ENCODE measurements at places on chromosomes 3 and 15.

- DNase-seq: no peak
These were observed 20.3 kb upstream of the NOX5 start for GRCh38 chr15:68994149-68994548.

DNA sequence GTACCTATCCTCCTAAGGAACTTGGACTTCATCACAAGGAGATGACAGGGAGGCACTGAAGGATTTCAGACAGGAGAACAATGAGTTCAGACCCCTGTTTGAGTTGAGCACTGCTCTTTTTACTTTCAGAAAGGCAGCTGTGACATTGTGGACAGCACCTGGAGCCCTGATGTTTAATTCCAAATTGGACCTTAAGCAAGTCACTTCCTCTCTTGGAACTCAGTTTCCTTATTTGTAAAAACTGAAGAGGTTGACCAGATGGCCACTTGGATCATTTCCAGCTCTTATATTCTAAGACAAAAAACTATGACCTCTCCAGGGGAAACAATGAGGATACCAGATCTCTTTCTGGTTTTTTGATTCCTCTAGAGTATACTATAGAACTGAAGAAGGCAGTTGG, 34.1 kb upstream of the SMAD3 start:
- DNase-seq: no peak

GRCh38 chr15:87848012-87848411, 408.5 kb downstream of the NTRK3 start:
- DNase-seq: no peak

GRCh38 chr15:62469874-62470688, 305.0 kb upstream of the C2CD4B start:
- DNase-seq: no peak

DNA sequence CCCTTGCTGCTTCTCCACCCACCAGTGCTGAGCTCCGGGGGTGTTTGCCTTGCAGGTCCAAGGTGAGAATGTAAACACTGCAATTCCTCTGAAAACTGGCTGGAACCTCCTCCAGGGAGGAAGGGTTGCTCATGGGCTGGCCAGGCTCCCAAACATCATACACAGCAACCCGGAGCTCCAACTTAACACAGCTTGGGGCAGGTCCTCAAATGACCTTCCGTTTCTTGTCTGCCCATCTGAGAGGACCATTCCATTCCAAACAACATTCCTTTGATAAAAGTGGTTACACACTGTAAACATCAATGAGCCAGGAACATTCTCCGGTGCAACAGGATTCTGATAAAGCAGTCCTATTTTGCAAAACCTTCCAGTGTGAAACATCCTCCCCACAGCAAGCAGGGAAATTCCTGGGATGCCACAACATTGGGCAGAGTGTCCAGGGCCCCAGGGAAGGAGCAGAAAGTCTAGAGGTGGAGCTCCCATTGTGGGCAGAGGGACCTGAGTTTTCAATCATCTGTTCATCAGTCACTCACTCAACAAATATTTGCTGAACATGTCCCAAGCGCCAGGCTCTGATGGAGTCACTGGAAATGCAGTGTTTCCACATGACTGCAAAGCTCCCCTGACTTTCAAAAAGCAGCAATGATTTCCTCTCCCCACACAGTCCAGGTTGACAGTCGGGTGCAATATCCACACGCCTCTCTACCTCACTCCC, 7.3 kb upstream of the HEG1 start:
- DNase-seq: peak; percentile 43

DNA sequence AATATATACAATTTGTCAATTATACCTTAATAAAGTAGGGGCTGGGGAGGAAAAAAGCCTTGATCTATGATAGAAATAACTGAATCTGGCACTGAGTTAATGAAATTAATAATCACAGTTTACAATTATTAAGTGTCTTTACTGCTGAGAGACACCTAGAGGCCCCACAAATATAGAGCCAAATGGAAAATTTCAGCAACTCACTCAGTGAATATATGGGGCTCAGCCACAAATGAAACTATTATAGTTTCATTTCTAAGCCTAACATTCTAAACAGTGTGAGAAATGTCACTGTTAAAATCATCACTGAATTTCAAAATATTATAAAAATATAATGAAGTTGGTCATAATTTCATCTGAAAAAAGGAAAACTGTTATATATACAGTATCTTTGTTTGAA, 40.3 kb downstream of the GNB4 start:
- DNase-seq: no peak

DNA sequence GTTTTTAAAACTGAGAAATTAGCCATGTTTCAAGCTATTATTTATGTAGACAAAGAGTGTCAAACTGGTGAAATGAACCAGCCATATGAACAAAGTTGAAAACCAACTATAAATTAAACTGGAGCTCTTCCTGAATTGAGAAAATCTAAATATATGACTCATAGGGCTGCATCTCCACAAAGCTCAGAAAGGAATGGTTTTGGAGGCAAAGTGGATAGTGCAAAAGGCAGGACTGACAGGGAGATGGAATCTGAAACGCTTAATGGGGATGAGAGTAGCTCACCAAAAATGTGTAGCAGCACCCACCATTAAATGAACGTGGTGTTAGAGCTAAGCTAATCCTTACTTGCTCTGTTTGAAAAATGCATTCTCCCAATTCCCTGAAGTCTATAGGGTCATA, 1066.0 kb downstream of the AGBL1 start:
- no peak for DNase-seq

GRCh38 chr15:41941644-41942415, 30.5 kb downstream of the EHD4 start:
- no peak for DNase-seq

GRCh38 chr3:59717679-59718205, 667.9 kb upstream of the CFAP20DC start:
- DNase-seq: no peak

- DNase-seq: no peak
These were observed 137.9 kb upstream of the LRIG1 start for GRCh38 chr3:66638717-66639116.

GRCh38 chr15:98611808-98612207, 36.5 kb upstream of the IGF1R start:
- DNase-seq: no peak

GRCh38 chr3:197700095-197700494, 36.6 kb downstream of the RUBCN start:
- DNase-seq: no peak

DNA sequence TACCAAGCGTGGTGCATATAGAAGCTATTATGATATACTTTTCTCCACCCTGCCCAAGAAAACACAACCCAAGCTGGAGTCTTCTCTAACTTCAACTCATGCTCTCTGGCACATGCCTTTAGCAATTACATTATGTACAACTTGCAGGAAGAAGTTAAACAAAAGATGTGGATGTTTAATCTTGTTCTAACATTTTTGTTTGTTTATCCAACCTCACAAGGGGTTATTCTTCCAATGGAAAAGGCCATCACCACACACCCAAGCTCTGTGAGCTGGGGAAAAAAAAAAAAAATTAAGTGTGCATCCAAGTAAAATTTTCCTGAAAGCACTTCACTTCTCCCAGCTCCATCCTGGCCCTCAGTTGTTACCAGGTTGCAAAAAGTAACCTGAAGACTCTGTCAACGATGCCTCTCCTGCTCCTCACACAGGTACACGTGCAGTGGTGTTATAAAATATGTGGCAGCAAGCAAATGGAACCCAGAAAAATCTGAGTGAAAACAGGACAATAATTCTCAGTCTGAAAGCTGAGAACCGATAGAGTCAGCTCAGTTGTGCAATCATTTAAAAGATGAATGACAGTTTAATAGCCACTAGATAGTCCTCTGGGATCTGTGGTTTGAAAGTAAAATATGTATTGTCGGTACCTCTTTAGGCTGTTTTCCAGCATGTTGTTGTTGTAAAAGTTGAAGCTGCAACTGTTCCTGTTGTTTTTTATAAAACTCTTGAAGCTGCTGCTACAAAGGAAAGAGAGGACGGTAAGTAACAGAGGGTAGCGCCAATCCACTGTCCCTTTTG, 531.4 kb downstream of the FOXP1 start:
- DNase-seq: no peak

DNA sequence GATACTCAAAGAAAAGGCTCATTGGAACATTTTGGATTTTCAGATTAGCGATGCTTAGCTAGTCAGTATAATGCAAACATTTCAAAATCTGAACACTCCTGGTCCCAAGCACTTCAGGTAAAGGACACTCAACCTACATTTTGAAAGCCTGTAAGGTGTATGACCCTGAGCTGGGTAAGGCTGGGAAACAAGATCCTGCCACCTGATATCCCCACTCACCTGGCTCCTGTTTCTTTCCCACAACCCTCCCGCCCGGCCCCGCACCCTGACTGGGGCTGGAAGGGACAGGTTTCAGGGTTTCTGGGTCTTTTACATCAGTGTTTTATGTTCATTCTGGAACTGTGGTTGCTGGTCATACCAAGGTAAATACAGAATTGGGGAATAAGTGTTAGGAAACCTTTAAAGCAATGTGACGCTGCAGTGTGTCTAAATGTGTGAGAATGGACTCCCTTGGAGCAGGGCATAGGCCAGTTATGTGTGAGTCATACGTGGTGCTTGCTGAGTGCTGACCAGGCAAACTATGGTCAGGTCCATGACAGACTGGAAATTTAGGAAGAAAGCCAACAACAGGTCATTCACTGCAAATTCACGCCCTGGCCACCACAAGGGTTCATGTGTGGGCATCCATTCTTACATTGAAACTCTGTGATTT, 22.9 kb downstream of the CTXND1 start:
- DNase-seq: no peak

GRCh38 chr15:91291673-91292072, 191.6 kb downstream of the SV2B start:
- DNase-seq: no peak

DNA sequence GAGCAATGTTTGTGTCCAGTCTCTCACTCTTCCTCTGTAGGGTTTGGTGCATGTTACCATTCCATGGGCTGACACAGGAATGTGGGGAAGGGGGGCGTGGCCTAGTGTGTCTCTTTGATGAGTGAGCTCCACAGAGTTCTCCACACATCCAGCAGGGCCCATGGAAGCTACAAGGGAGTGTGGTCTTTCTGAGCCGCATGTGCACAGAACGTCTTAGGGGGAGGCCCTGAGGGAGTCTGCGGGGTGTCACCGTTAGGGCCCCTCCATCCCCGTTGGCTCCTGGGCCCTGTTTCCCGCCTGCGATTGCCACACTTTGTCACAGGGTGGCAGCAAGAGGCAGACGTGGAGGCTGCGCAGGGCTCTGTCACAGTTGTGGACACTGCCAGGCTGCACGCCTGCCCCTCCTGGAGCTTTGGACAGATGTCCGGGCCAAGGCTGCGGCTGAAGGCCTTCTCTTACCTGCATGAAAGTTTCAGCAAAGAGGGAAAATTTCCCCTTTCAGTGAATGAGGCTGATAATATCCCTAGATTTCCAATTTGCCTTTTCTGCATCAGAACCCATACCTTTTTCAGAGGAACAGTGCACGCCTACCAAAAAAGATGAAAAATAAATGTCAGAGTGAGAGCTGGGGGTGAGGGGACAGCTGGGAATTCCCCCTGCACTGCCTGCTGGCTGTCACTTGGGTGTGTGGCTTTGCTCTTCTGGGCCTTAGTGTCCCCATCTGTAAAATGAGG, 24.3 kb downstream of the CACNA2D3 start:
- no peak for DNase-seq

GRCh38 chr3:193016437-193016901, 98.8 kb upstream of the MB21D2 start:
- DNase-seq: peak; percentile 40

DNA sequence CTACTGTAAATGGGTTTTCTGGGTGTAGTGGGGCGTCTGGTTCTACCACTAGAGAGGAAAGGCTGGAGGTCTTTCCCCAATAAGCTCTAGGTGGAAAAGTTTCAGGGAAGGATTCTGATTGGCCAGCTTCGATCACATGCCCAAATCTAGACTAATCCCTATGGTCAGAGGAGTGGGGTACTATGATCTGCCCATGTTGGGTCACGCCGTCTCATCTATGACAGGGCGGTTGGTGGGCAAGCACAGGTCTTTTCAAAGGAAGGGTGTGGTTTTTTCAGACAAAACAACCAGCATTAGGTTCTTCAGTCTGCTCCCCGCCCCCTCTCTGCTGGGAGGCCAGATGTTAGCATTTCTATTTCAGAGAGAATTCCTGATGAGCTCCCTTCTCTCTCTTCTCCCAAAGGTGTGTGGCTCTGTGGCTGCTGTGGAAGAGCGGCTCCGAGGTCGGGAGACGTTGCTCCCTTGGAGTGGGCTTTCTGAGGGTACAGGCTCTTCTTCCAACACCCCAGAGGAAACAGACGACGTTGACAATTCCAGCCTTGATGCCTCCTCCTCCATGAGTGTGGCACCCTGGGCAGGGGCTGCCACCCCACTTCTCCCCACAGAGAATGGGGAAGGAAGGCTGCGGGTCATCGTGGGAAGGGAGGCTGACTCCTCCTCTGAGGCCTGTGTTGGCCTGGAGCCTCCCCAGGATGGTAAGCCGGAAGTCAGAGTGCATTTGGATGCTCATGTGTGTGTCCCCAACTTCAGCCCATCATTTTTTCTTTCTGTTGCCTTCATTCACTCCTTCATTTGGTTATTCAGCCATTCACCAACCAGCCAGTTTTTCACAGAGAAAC, 9.7 kb upstream of the TATDN2 start:
- no peak for DNase-seq

- no peak for DNase-seq
These were observed 368.6 kb upstream of the GBE1 start for GRCh38 chr3:82130046-82130445.

DNA sequence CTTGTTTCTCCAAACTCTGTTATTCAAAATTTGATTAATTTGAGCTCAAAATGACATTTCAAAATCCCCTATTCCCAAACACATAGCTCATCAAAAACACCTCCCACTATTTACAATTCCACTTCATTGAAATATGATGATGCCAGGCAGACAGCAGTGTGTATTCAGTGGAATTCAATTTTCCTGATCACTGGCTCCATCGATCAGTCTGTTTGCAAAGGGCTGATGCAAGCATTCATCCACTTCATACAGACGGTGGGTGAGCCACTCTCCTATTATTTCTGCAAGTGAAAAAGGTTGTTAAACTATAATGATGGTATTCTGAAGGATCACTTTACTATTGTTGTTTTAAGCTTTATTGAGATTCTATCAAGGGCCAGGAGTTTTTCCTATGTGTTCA, 90.7 kb downstream of the RTP4 start:
- no peak for DNase-seq

- DNase-seq: peak; percentile 33
These were observed 189.4 kb downstream of the MFSD1 start for GRCh38 chr3:158991146-158991705.

All from epithelial cell of prostate (primary cell).